ENCODE measurements at places on chromosomes 4 and X.

GRCh38 chr4:166658585-166658984 is 575.7 kb downstream of the SPOCK3 start:
- no peak for DNase-seq

GRCh38 chr4:110128472-110128919 is 69.9 kb downstream of the ELOVL6 start:
- DNase-seq, result no peak

DNA sequence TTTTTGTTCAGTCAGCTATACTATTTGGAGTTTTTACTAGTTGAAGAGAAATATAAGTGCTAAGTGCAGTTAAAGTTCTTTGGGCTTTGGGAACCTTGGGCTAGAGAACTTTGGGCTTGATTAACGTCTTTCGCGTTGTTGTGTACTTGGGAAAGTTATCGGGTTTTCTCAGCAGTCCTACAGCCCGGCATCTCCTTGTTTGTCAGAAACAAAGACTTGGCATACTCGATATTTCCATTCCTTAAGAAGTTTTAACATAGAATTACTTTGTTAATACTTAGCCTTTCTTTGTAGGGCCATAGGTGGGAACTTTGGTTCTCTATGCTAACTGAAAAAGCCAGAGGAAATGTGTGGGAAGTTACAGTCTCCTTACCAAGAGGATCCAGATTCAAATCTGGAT is 28.7 kb downstream of the RAPGEF2 start:
- DNase-seq, result no peak

GRCh38 chrX:36978886-36979285 is 29.3 kb upstream of the FAM47C start:
- no peak for DNase-seq

GRCh38 chr4:17489721-17490120 is 22.2 kb downstream of the QDPR start:
- DNase-seq, result no peak

GRCh38 chr4:11196927-11197522 is 231.7 kb downstream of the HS3ST1 start:
- no peak for DNase-seq

GRCh38 chrX:105282077-105282476 is 61.6 kb upstream of the TEX13A start:
- no peak for DNase-seq

GRCh38 chrX:31007321-31007720 is 64.5 kb downstream of the FTHL17 start:
- DNase-seq, result no peak

GRCh38 chr4:38620527-38621027 is 43.4 kb upstream of the KLF3 start:
- no peak for DNase-seq

Measured in AG04450 (cell line).